NCI-H510A treated with DMSO at 0.1 percent for 48 hours (cell line): ENCODE measurements at places on chromosomes 5 and 9.
A peak's percentile ranks its signal among the peaks of the same experiment; 100 is the strongest.

DNA sequence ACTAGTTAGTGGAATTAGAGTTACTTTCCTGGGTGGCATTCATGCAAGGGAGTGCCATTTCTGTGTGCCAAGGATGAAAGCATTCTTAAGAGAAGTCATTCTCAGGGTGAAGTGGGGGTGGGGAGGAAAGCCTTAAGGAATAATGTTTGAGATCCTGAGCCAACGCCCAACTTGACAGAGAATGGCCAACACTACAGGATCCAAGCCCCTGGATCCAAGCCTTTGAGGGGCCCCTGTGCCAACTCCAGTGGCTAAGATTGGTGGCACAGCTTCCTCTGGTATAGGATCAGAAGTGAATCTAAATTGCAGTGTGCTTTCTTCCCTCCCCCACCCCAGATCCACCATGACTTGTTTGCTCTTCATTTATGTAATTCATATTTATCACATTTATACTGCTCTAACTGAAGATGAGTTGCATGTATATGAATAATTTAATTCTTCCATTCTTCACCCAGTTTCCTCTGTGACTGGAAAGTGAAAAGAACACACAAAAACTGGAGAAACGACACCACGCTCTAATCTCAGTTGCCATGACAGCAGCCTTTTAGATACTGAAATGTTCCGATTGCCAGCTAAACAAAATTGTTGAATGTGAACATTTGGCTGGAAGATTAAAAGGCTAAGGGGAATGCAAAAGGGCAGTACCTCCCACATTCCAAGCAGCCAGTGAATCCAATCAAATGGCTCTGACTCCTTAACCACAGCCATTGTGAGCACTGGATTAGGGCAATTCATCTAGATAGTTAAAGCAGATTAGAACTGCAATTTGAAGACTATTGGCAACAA lies 4.5 kb downstream of the ZNF608 start:
- no peak for DNase-seq

- DNase-seq, result no peak
These were observed 131.8 kb downstream of the TLE1 start for GRCh38 chr9:81557452-81558090.

- no peak for DNase-seq
These were observed 53.9 kb downstream of the CFAP95 start for GRCh38 chr9:69874301-69875060.

GRCh38 chr9:111298731-111299598 lies 31.1 kb downstream of the OR2K2 start:
- DNase-seq, result peak; percentile 74

DNA sequence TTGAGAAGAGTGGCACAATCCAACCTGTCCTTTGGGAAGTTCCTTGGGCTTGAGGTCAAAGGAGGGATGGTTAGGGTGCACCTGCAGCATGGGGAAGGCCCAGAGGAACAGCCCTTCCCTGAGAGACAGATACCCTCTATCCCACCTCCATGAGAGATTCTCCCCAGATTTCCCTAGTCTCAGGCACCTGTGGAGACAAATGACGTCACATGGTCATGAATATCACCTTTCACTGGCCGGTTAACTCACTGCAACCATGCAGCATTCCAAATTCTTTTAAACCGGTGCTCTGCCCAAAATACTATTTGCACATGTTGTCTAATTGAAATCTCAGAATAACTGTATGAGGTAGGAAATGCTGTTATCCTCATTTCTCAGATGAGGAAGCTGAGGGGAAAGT lies 15.6 kb upstream of the TRIO start:
- DNase-seq, result no peak

DNA sequence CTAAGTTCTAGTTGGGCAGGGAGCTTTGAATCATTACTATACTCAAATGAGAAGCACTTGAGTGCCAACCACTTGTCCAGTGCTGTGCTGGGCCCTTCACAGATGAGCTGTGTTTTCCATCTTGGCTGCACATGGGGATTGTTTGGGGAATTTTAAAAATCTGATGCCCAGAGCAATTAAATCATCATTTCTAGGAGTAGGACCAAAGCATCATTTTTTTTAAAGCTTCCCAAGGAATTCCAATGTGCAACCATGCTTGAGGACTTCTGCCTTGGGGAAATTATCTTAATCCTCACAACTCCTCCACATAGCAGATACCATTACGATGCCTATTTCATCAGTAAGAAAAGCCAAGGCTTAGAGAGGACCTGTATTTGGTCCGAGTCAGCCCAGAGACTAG lies 131.4 kb downstream of the TMEM174 start:
- no peak for DNase-seq

GRCh38 chr5:33203931-33204330 lies 236.8 kb upstream of the TARS1 start:
- no peak for DNase-seq

- no peak for DNase-seq
These were observed 941.4 kb upstream of the CTNND2 start for GRCh38 chr5:12845549-12846159.

- DNase-seq, result no peak
These were observed 37.6 kb downstream of the EPB41L4A start for GRCh38 chr5:112381521-112381920.

- DNase-seq, result peak; percentile 47
These were observed 14.2 kb upstream of the CCDC180 start for GRCh38 chr9:97293207-97293721.

DNA sequence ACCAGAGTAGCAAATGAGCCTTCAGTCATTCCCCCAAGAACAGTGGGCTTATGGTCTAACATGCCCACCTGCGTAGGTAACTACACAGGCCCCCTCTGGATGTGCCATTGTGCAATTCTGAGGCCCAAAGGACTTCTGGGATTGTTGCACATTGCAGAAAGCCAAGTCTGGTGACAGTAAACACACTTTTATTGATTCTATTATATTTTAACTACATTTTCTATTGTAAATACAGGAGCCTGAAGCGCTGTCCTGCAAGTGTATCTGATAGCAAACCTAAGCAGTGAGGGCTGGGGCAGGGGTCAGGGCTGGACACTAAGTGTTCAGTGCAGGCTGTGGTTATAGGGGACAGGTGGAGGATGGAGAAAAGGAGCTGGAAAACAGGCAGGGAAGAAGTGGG lies 57.5 kb downstream of the TEX10 start:
- no peak for DNase-seq

DNA sequence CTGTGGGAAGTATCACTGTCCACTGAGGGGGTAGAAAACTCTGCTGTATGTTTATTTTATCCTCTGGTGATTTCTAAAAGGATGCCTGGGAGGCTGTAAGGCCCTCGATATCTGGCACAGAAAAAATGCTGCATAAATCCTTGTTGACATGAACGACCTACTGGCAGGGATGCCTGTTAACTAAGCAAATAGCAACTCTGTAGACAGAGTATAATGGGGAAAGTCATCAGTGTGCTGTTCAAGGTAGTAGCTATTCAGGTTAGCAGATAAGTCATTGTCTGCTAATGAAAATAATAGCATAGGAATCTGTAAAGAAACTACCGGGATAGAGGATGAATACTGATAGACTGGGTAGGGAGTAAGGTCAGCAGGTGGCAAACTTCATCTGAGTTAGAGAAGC lies 194.8 kb downstream of the TARS1 start:
- no peak for DNase-seq

GRCh38 chr5:6644794-6645241 lies 11.6 kb downstream of the SRD5A1 start:
- DNase-seq, result no peak

DNA sequence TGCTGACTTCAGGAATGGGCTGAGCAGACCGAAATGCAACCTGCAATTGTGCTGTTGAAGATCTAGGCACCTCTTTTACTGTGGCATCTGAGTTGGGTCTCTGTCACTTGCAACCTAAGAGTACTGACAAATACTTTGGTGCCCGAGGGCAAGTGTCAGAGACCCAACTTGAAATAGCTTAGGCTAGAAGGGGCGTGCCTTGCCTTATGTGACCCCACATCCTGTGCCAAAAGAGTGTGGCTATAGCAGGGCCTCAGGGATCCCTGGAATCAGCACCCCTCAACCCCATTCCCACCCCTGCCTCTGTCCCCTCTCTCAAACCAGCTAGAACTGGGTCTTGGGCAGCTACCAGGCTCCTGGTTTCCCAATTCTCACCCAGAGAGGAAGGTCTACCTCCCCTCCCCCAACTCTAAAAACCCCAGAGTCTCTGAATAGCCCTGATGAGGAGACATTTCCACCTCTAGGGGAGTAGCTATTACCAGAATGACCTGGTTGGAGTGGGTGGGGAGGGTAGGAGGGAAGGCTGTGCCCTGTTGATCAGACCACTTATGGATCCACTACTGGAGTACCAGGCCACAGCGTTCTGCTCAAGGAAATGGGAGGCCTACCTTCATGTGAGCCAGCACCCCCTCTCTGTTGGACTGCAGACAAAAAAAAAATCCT lies 17.5 kb downstream of the RAI14 start:
- DNase-seq, result no peak

DNA sequence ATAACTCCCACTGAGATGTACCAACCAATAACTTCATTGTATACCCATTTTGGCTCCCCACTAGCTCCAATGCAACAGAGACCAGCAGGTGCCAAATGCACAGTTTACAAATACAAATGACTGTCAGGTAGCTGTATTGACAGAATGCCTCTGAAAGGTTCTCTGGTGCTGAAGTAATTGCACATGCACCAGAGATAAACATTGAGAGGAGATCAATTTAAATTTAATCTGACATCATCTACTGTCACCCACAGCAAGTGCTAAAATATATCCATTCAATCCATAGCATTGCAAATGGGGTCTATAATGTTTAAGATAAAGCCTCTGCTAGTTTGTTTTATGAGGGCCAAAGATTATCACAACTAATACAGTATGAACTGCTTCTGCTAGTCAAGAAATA lies 80.2 kb downstream of the STX17 start:
- DNase-seq, result no peak

- no peak for DNase-seq
These were observed 490.7 kb upstream of the PTPRD start for GRCh38 chr9:11103525-11103924.

DNA sequence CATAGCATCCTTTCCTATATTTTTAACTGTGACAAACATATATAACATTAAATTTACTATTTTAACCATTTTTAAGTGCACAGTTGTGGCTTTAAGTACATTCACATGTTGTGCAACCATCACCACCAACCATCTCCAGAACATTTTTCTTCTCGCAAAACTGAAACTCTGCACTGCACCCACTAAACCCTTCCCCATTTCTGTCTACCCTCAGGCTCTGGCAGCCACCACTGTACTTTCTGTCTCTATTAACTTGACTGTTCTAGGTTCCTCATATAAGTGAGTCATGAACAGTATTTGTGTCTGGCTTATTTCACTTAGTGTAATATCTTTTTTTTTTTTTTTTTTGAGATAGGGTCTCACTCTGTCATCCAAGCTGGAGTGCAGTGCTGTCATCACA lies 25.5 kb downstream of the KCNMB1 start:
- no peak for DNase-seq

DNA sequence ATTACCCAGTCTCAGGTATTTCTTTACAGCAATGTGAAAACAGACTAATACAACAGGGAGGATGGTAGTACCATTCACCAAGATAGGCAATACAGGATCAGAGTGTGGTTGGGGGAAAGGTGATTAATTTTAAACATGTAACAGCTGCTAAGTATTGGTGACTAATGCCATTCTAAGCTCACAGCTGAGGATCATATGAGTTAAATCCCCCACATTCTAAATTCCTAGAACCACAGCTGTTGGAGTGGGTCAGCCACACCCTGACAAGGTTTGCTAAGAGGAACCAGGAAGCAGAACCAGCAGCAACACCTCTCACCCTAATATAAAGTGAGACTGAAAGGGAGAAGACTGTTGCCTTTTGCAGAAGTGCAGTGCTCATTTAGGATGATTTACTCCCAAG lies 24.8 kb downstream of the HSPB3 start:
- no peak for DNase-seq

DNA sequence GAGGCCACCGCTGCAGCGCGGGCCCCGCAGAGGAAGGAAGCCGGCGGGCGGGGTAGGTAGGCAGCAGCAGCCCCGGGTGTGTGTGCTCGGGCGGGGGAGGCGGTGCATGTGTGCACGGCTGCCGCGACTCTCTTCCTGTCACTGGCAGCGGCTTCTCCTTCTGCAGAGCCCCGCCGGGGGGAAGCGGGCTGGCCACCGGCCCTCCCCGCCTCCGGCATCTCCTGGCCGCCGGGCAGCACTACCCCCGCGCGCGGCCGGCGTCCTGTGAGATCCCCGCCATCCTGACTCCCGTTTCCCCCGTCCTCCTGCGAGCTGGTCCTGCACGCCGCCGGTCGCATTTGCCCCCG lies 315 bp downstream of the PIK3R1 start:
- DNase-seq, result peak; percentile 76

GRCh38 chr5:39158127-39158593 lies 61.2 kb downstream of the FYB1 start:
- DNase-seq, result no peak

DNA sequence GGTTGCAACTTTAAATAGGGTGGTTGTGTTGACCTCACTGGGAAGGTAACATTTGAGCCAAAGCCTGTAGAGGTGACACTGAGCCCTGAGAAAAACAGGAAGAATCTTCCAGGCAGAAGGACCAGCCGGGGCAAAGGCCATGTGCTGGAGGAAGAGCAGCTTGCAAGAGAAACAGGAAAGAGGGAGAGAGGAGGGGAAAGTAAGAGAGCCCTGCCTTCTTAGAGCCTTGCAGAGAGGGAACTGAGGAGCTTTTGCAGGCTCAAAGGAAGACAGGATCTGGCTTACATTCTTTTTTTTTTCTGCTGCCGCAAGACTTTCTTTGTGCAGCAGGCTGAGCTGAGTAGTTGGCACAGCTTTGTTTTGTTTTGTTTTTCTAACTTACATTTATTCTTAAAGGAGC lies 17.4 kb downstream of the C9orf153 start:
- no peak for DNase-seq

DNA sequence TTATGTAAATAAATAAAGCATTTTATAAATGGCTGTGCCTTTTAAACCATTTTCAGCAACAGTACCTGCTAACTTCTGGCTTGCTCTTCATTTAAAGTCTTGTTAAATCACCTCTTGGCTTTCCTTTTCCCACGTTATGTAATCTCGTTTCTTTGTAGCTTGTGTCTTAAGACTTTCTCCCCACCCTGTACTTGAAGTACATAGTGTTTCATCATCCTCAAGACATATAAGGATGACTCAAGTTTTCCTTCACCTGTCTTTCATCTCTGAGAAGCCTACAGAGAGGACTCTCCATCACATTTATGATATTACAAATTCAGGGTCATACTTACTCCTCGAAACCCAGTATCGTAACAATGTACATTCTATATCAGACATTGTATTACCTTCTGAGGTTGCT lies 33.9 kb downstream of the PRELID2 start:
- no peak for DNase-seq

DNA sequence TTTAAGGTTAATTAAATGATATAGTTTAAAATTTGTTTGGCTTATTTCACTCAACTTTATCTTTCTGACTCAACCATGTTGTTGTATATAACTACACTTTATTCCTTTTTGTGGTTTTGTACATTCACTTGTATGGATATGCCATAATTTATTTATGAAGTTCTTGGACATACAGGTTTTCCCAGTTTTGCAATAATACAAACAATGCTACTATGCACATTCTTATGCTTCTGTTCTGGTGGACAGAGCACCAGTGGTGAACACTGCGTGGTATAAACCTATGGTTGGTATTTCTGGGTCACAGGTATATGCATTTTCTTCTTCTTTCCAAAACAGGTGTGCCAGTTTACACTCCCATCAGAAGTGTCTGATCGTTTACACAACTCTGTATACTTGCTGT lies 35.7 kb upstream of the TRIM14 start:
- DNase-seq, result no peak

GRCh38 chr9:99419070-99419469 lies 197.0 kb downstream of the SEC61B start:
- no peak for DNase-seq
